A549 treated with Mapracorat at 1 μM for 4 hours (cell line): ENCODE measurements at places on chromosomes 4 and X. TPM values are rescaled to one million over a fixed set of nuclear protein-coding genes. Genes with fewer than 3 reads are reported as not detected.

Gene GAB3
- total RNA-seq, result 0.37 to 1.3 TPM (median 0.67 TPM) in 5 replicates

Gene RAB33A
- total RNA-seq, result 0.13 to 0.32 TPM (median 0.27 TPM) in 5 replicates

Gene SPANXN5
- not detected in 5 replicates for total RNA-seq

Gene PHEX
- total RNA-seq, result 0.24 to 0.38 TPM (median 0.34 TPM) in 5 replicates

Gene SLC6A8
- 9.7 to 13.5 TPM (median 12.0 TPM) in 5 replicates for total RNA-seq

Gene SOX3
- not detected in 5 replicates for total RNA-seq

Gene TCEAL2
- total RNA-seq, result not detected in 5 replicates

Gene PCDH19
- 0.01 to 0.04 TPM (median 0.02 TPM) in 3 of 5 replicates, not detected in the others for total RNA-seq
